CD4-positive, alpha-beta T cell (primary cell): ENCODE measurements at places on chromosomes 1 and 21. TPM values are rescaled to one million over a fixed set of nuclear protein-coding genes. Genes with fewer than 3 reads are reported as not detected.

The TPTE gene
- total RNA-seq, result not detected

DNA sequence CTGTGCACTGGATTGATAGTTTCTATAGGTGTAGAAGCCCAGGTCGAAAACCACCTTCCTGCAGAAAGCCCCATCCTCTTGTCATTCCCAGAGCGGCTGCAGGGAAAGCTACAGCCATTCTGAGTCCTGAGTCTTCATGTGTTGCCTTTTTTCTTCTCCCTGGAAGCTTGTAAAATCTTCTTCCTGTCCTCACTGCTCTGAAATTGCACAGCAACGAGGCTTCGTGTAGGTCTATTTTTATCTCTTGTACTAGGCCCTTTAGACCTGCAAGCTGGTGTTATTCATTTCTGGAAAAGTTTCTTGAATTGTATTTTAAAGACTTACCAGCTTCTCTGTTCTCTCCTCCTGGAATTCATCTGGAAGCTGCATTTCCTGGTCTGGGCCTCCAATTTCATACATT is 44.2 kb upstream of the ETS2 start:
- no peak for DNase-seq

DNA sequence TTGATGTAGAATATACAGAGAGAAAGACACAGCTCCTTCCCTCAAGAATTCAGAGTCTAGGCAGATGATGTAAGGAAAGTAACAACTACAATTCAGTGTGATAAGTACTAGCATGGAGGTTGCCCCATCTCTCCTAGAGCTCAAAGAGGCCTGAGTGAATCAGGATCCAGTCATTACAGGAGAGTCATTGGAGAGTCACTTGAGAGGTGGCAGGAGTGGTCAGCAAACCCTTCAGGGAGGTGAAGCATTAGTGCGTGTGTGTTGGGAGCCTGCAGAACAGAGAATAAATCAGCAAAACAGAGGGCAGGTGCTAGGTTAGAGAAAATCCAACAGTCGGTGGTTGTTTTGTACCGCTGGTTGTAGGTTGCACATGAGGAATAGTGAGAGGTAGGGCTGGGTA is 46.1 kb downstream of the GRIK1 start:
- DNase-seq, result no peak

- peak; percentile 75 for DNase-seq
Observed at GRCh38 chr1:2044510-2045319, 5.5 kb upstream of the PRKCZ start.

DNA sequence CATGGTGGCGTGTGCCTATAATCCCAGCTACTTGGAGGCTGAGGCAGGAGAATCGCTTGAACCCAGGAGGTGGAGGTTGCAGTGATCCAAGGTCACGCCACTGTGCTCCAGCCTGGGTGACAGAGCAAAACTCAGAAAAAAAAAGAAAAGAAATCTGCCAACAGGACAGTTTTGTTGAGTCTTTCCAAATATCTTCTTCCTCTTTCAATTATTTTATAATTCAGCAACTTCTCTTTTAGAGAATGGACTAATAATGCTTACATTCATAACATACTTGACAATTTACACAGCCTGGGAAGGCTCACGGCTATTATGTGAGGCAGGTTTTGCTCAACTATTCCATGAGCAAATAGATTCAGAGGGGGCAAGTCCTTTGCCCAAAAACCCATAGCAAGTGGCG is 18.1 kb downstream of the CNR2 start:
- no peak for DNase-seq

The SLC44A3 gene
- total RNA-seq, result 0.27 TPM

GRCh38 chr1:25684216-25684965 is 67.8 kb downstream of the MAN1C1 start:
- DNase-seq, result no peak

The PGLYRP4 gene
- not detected for total RNA-seq

The HAO2 gene
- not detected for total RNA-seq

- DNase-seq, result peak; percentile 24
Observed at GRCh38 chr1:9654051-9654833, 2.7 kb downstream of the PIK3CD start.

DNA sequence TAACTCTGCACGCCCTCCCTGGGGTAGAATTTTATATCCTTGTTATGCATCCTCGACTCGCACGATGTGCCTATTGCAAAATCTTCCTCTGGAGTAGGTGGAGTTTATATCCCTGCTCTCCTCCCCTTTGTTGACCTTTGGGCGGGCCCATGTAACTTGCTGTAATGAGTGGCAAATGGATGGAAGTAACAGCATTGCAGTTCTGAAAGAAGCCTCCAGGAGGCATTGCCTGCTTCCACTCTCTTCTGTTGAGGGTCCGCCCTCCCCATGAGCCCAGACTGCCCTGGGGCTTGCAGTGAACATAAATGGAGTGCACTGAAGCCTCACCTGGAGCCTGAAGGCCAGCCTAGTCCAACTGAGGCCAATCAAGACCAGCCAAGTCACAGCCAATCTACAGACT is 62.2 kb upstream of the GRIK3 start:
- no peak for DNase-seq

DNA sequence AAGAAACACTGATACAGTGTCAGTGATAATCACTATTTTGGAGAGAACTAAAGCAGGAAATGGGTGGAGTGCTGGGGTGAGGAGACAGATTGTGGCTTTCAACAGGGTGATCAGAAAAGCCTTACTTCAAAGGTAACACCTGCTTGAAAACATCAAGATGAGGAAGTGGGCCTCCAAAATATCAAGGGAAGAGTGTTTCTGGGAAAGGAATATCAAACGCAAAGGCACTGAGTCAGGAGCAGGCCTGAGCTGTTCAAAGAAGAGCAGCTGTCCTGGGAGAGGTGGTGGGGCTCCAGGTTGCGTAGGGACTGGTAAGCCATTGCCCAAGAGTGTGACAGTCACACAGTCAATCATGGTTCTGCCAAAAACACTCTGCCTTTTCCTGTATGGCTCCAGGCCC is 47.1 kb upstream of the ATP1A1 start:
- peak; percentile 38 for DNase-seq

GRCh38 chr21:39788383-39788782 is 43.4 kb downstream of the IGSF5 start:
- DNase-seq, result no peak

The CATSPERE gene
- 0.91 TPM for total RNA-seq

The LMOD1 gene
- not detected for total RNA-seq

DNA sequence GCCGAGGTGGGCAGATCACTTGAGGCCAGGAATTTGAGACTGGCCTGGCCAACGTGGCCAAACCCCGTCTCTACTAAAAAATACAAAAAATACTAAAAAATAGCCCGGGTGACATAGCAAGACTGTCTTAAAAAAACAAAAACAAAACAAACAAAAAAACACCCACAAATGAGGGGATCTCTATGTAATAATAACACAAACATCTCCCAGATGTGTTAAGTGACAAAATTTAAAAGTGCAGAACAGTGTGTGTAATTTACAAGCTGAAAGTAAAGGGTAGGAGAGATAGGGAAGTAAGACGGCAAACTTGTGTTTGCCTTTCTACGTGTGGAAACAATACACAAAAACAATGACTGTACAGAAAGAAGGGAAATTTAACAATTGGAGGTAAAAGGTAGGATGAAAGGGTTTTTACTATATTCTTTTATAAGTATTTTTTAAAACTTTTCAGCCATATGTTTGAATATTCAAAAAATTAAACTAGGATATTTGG is 36.3 kb downstream of the ARID4B start:
- no peak for DNase-seq

DNA sequence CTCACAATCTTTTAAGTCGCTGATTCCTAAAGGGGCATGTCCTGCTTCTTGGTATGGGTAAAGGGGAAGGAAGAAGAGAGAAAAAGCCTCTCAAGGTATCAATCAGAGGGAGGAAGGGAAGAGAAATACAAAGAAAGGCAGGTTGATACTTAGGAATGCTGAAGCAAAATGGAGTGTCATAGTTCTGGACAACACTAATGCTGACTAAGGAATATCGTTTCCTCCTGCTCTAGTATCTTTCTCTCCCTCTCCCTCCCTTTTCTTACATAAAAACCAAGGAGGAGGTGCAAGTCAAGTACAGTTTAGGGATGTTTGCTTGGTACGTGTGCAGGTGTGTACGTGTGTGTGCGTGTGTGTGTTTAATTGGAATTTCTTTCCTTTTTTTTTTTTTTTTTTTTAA is 44.9 kb upstream of the IL12RB2 start:
- DNase-seq, result no peak

The BTBD8 gene
- 1.8 TPM for total RNA-seq

The FAAH gene
- total RNA-seq, result 15.0 TPM

DNA sequence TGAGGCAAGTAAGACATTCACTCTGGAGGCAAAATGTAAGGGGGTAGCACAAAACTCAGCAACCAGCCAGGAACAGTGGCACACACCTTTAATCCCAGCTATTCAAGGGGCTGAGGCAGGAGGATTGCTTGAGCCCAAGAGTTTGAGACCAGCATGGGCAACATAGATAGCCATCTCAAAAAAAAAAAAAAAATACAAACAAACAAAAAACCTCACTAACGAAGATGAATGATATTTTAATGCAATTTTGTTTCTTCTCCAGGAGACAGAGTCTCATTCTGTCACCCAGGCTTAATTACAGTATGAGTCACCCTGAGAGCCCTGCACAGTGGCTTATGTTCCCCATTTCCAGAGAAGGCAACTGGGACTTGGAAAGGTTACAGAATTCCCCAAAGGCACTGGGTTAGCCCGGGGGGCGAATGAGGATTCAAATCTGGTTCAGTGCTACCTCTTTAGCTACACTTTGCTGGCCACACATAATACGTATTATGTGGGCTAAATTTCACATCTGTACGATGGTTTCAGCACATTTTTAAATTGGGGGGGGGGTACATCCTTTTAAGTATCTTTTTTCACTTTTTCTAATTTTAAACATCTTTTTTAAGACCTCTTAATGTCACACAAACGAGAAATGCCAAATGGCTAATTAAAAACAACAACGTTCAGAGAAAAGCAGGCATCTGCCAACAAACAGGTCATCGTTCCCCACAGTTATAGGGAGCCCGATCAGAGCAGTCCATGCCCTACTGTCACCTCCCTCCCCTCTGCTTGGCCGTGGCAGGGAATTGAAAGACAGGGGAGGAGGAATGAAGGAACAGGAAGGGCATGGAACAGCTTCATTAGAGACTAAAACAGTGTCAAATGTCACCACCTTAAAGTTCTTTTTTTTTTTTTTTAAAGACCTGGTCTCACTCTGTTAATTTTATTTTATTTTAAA is 3.5 kb downstream of the CELA2A start:
- no peak for DNase-seq

- DNase-seq, result no peak
Observed at GRCh38 chr1:184019069-184019468, 18.5 kb downstream of the COLGALT2 start.

The TRPM2 gene
- total RNA-seq, result 1.9 TPM

DNA sequence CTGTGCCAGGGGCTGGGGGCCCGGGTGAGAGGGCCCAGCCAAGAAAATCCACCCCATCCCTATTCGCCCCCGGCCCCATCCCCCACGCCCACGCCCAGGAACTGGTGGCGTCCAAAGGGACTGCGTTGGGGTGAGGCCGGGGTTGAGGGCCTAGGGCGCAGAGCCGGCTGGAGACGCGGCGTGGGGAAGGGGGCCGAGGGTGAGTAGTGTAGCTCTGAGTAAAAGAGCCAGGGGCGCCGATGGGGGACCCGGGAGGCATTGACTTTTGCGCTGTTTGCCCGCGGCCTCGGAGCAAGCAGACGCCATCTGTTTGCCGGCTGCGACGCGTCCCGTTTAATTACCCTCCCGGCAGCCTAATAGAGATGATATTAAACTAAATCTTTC is 3.5 kb upstream of the DMRTA2 start:
- DNase-seq, result no peak

The NFASC gene
- total RNA-seq, result not detected

GRCh38 chr1:64624218-64624713 is 120.6 kb upstream of the RAVER2 start:
- DNase-seq, result no peak

- peak; percentile 44 for DNase-seq
Observed at GRCh38 chr1:92484472-92485380, 2.0 kb downstream of the GFI1 start.

GRCh38 chr1:47569261-47569660 is 131.4 kb downstream of the FOXD2 start:
- no peak for DNase-seq

DNA sequence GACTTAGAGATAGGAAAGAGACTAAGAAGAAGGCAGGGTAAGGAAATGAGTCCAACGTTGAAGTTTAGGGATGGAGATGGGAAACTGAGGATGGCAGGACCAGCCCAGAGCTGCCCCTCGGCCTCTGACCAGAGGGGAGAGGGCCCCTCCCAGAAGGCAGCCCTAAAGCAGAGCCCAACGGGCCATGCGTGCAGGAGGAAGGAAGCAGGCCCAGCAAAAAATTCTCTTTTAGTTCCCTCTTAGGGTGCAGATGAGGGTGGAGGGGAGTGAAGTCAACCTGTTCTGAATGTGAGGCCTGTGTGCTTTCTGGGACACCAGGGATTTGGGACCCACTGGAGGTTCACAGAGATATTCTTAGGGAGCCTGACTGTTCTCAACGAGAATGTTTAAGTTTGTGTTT is 225.4 kb downstream of the RHOU start:
- DNase-seq, result no peak
